ENCODE measurements at places on chromosomes 11 and 22. TPM values are rescaled to one million over a fixed set of nuclear protein-coding genes. Genes with fewer than 3 reads are reported as not detected.

The CECR2 gene
- 0.03 TPM for total RNA-seq

The SPTBN2 gene
- 4.6 TPM for total RNA-seq

The PARVG gene
- 0.13 TPM for total RNA-seq

The CD3G gene
- not detected for total RNA-seq

The CBLIF gene
- total RNA-seq: not detected

The SLC22A12 gene
- total RNA-seq: not detected
